CD4-positive, alpha-beta T cell treated with Interleukin-4 for 1 hour (primary cell): ENCODE measurements at places on chromosomes 4 and X.

GRCh38 chr4:99054428-99054994, 34.1 kb downstream of the ADH5 start:
- DNase-seq, result no peak

DNA sequence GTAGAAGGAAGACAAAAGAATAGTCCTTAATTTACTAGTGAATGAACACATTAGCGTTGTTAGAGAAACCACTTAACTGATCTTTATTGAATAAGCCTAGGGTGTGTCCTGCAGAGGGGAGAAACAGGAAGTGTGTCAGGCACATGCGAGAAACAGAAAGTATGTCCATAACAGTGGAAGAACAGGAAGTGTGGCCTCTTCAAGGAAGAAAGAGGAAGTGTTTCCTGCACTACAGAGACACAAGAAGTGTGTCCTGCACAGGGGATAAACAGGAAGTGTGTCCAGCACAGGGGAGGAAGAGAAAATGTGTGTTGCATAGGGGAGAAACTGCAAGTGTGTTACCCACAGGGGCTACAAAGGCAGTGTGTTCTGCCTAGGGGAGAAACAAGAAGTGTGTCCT, 539.6 kb upstream of the PRKX start:
- no peak for DNase-seq

DNA sequence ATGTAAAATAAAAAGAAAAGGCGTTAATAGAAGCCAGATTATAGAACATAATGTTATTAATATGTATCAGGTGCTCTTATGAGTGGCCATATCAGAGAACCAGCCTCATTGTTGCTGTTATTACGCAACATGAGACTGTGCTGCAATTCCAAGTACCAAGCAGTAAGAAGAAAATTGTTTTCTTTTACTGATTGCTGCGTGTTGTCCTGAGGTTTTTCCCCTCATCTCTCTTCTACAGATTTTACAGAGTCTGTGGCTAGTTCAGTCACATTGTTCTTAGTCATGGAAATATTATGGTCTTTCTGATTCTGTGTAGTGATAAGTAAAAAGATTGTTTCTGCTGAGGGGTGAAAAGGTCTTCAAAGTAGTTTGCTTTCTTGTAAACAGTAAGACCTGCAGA, 55.9 kb downstream of the NPNT start:
- no peak for DNase-seq

- DNase-seq, result no peak
Measured at GRCh38 chrX:81367291-81367690, 165.4 kb downstream of the SH3BGRL start.

- no peak for DNase-seq
Measured at GRCh38 chrX:117851025-117851424, 265.6 kb downstream of the KLHL13 start.

DNA sequence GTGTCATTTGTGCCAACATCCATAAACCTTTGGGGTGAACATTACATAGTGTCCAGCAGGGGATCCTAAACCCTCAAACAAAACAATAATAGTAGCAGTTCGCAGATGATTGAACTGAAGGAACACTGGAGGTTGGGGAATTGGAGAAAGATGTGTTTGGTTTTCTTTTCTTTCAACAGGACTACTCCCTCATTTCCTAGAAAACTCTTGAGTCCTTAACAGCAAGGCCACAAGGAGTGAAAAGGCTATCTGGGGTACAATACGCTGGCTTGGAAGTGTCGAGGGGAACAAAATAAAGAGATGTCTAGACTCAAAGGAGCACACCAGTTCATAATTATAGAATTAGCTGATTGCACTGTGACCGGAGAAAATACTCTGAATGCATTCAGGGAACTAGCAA, 72.1 kb downstream of the IDS start:
- no peak for DNase-seq

GRCh38 chr4:114420069-114420468, 178.5 kb upstream of the UGT8 start:
- DNase-seq, result no peak

DNA sequence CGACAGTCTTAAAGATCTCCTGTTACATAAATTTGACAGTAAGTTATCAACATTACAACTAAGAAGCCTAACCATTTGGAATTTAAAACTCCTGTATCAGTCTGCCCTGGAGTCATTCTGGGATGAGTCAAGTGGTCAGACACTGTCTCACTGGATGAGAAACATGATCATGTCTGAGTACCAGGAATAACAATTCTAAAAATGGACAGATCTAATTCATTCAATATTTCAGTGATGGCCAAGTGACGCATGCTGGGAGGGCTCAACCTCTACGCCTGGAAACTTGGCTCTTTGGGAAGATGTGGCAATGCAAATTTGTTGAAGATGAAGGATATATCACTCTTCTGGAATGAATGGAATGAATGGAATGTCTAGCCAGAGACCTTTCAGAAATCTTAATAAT, 1427.2 kb downstream of the STIM2 start:
- no peak for DNase-seq

- DNase-seq, result no peak
Measured at GRCh38 chr4:174119051-174119450, 164.4 kb downstream of the FBXO8 start.
